ENCODE measurements at places on chromosomes 5 and 9.
A peak's percentile ranks its signal among the peaks of the same experiment; 100 is the strongest.

GRCh38 chr5:139739150-139739974, 56.2 kb upstream of the PSD2 start:
- no peak for DNase-seq

DNA sequence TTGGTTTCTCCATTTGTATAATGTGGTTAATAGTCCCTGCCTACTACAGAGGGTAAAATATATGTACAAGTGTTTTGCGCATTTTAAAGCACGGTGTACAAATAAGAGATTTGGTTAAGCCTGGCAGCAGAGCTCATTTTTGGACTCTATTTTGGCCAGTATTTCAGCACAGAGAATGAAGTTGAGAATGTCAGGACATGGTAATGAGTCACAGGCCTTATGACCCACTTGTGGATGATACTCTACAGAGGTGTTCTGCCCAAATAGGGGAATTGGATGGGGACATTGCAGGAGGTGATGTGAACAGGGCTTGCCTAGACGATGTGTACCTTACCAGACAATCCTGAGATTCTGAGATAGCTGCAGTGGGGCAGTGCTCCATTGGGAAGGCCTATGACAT, 50.6 kb downstream of the MELK start:
- no peak for DNase-seq

DNA sequence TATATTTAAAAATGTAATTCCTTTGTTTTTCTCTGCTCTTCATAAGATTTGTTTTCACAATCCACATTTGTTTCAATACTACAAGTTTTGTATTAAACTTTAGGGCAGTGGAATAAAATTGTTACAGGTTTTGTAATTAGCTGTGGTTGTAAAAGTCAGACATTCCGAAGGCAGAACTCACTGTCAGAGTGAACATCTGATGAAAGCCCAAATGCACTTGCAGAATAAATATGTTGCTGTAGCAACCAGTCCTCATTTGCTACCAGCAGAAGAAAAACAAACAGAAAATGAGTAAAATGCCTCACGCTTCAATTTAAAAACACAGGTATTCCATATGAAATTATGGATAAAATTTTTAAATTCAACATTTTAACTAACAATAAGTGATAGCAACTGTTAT, 740.1 kb upstream of the FAM174A start:
- no peak for DNase-seq

- no peak for DNase-seq
Measured at GRCh38 chr9:34693560-34693959, 2.5 kb upstream of the CCL19 start.

DNA sequence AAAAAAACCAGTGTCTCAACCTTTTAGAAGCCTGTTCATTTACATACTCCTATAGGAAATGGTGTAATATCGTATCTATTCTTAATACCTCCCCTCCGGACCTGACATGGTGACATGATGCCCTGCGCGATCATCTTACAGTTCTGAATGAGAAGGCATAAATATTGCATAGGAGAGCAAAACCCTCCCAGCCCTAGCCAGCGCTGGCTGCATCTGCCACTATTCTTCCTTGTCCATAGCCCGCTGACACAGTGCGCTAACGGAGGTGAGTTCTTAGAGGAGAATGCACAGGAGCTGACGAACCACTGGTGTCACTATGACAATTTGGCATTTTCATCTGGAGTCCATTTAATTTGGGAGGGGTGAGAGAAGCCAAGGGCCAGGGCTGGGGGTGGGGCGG, 290.1 kb downstream of the EFNA5 start:
- no peak for DNase-seq

DNA sequence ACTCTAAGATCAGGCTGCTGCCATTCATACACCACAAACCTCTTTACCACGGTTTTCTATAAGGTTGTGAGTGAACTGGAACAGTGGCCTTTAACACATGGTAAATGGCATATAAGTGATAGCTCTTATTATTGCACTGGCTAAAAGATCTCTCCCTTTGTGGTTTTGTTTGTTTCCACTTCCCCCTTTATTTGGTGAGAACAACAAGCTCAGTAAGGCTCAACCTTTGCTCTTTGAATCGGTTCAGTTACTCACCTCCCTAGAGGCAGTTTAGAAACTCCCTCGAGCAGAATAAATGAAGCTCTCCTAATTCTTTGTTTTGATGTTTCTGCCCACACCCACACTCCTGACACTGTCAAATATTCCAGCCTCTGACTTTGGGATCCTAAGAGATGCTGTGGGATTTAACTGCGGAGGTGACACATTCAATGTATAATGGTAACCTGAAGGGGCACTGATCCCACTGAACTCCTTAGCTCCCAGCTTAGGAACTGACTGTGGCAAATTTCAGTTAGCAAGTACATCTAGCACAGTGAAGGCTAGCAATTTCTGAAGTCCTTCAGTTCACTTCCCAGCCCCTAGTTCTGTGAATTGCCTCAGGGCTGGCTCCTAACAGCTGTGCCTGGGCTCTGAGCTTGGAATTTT, 22.5 kb upstream of the RAD23B start:
- no peak for DNase-seq

DNA sequence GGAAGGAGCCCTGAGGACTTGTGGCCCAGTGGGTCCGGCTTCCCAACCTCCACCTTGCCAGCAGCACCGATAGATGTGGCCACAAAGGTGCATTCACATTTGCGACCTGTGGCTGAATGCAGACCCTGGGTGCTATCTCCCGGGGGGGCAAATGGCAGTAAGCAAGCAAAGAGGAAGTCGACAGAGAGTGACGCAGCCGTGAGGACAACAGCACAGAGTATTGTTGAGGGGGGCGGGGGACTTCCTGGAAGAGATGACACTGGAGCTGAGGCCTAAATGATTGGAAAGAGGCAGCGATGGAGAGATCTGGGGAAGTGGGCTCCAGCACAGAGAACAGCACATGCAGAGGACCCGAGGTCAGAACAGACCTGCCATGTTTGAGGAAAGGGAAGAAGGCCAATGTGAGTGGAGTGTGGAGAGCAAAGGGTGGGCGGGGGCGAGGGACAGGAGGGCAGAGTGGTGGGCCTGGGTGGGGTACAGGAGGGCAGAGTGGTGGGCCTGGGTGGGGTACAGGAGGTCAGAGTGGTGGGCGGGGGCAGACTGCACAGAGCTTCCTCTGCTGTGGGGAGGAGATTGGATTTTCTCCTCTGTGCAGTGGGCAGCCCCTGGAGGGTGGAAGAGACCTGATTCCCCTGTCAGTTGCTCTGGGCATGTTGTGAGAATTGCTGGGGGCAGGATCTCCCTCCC, 42.6 kb downstream of the ADAMTS2 start:
- no peak for DNase-seq

DNA sequence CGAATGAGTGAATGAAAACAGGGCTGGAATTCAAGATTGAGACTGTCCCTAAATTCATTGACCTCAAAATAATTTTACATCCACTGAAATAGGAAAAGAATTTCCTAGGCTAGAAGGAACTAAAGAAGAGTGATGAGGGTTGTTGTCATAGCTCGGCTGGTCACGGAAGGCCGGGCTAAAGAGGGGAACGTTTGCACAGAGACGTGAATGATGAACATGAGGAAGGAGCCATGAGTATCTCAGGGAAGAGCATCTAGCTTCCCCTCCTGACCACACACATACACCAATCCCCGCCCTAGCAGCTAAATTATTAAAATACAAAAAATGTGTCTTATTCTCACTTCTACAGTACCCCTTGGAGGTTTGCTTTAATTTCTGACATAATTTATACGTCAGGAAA, 124.4 kb upstream of the ABCA1 start:
- no peak for DNase-seq

- no peak for DNase-seq
Measured at GRCh38 chr9:10443868-10444204, 169.0 kb downstream of the PTPRD start.

DNA sequence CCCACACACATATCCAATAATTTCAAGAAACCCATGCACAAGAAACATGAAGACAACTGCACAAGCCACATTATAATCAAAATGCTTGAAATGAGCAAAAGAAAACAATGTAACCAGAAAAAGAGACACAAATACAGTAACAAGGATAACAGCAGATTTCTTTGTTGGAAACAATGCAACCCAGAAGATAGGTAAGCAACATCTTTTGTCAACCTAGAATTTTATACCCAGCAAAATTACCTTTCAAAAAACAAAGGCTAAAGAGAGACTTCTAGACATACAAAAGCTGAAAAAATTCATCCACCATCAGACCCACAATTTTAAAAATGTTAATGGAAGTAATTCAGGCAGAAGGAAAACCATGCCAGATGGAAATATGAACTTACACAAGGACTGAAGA, 5.0 kb upstream of the COL23A1 start:
- DNase-seq: no peak

GRCh38 chr5:12626556-12626955, 722.3 kb upstream of the CTNND2 start:
- DNase-seq: no peak

DNA sequence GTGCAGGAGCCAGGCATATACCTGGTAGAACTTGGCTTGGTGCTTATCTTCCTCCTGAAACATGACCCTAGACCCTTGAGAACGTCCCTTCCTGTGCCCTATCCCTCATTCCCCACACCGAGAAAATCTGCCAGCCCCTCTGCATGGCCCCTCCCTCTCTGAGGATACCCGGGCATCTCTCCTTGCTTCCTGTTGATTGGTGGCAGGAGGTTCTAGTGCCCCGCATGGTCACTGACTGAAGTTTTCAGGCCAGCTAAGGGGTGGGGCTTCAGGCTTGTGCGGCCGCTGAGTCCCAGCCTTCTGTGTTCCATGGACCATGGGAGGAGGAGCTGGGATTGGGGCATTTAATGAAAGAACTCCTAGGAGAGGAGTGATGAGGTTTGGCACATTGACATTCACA, 22.8 kb downstream of the IGIP start:
- DNase-seq: no peak

DNA sequence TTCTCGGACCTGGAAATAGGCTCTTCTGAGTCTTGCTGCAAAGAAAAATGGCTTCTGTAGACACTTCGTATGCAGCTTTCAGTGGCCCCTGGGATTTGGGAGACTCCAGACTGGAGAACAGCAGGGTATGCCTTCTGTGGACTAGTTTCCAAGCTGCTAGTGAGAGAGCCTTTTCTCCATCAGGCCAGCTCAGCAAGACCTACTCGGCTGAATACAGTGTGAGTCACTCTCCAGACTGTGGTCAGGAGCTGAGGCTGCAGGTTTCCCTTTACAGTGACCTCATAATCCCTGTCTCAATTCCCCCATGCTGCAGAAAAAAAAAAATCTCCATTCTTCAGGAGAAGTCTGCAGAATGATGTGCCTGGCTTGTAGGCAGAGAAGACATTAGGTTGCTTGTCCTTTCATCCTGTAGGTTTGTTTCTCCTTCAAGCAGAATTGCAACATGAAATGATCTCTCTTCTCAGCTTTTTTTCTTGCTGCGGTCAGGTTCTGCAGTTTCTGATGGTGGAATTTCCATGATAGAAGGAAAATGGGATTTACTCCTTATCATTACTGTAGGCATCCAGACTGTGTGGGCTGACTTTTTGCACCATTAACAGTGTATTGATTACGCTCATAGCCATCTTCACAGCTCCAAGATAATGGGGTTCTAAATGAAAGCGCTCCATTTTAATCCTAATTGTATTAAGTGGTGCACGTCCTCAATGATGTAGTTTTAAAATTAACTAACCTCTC, 78.3 kb upstream of the TNFSF8 start:
- DNase-seq: no peak

DNA sequence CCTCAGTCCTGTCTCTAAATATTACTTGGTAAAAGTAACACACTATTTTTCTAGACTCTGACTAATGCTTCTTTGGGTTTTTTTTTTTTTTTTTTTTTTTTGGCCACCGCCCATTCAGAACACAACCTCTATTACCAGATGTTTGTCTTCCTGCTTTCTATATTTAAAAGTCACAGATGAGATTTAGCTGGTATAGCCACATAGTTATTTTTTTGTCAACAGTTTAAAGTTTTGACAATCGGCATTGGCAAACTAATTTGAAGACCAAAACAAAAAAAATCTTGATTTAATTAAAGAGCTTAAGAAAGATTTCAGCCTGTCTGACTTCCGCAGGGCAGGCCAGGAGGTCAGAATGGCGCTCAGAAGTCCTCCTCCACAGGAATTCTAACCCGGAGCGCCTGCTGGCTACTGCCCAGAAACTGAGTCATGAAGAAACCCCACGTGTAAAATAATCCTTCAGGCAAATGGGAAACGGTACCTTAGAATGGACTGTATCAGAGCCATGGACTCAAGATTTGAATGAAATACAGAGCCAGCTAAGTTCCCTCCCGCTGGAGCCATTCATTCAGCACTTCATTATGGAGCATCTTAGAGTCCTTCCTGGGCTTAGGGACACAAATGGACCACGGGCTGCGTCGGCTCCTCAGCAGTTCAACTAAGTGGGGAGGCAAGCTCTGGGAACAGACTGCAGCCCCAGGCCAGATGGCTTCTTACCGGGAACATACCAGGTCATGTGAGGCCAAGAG, 55.6 kb downstream of the PTPDC1 start:
- DNase-seq: peak; percentile 82

GRCh38 chr5:33748754-33749153, 143.0 kb downstream of the ADAMTS12 start:
- no peak for DNase-seq

GRCh38 chr9:71781391-71781790, 13.1 kb upstream of the CEMIP2 start:
- DNase-seq: no peak

DNA sequence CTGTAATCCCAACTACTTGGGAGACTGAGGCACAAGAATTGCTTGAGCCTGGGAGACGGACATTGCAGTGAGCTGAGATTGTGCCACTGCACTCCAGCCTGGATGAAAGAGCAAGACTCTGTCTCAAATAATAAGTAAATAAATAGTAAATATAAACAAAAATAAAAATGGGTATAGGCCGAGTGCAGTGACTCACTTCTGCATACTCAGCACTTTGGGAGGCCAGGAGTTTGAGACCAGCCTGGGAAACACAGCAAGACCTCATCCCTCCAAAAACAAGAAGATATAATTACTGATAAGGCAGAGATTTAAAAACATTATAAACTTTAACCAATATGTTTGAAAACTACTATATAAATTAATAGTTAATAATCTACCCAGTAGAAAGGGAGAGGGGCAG, 37.8 kb upstream of the SUSD1 start:
- no peak for DNase-seq

GRCh38 chr5:139025651-139026050, 150.5 kb upstream of the LRRTM2 start:
- DNase-seq: no peak

DNA sequence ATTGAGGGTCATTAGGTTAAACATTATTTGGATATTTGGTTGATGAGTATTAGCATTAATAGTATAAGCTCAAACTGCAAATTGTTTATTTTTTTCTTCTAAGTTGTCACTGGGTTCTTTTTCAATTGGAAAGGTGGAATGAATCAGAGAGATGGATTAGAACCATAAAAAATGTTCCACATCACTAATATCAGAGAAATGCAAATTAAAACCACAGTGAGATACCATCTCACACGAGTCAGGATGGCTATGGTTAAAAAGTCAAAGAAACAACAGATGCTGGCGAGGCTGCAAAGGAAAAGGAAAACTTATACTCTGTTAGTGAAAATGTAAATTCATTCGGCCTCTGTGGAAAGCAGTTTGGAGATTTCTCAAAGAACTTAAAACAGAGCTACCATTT, 122.8 kb downstream of the CCDC192 start:
- no peak for DNase-seq

- DNase-seq: no peak
Measured at GRCh38 chr5:173302546-173303155, 25.6 kb downstream of the STC2 start.

All from glomerular endothelial cell (primary cell).